ENCODE measurements at places on chromosomes 1 and 21.

DNA sequence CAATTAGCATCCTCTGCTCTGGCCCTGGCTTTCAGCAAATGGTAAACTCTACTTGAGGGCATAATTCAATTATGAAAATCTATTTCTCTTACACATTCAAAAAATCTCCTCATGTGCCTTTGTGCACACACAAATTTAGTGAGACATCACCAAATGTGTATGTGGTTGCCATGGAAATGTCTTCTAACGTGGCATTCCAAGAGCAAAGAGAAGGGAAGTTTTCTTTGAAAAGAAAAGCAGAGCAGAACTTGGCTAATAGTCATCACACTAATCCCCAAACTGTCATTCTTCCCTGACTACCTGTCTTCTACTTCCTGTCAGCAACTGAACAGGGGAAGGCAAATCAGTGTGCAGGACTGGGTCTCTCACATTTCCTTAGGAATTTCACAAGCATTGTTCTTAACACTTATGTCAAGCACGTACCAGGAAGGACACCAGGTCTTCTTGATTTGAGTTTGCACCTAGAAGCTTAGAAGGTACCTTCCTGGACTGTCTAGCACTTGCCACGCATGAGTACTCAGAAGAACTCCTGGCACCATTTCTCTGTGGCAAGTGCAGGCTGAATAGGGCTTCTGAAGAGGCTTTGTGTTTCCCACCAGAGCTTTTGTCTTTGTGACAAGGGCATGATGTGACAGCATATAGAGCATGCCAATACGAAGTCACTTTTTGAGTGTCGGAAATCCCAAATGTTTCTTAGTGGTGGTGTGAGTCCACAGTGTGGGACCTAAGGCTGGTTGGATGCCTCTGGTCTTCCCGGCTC lies 32.3 kb downstream of the MAN1C1 start:
- DNase-seq = no peak

DNA sequence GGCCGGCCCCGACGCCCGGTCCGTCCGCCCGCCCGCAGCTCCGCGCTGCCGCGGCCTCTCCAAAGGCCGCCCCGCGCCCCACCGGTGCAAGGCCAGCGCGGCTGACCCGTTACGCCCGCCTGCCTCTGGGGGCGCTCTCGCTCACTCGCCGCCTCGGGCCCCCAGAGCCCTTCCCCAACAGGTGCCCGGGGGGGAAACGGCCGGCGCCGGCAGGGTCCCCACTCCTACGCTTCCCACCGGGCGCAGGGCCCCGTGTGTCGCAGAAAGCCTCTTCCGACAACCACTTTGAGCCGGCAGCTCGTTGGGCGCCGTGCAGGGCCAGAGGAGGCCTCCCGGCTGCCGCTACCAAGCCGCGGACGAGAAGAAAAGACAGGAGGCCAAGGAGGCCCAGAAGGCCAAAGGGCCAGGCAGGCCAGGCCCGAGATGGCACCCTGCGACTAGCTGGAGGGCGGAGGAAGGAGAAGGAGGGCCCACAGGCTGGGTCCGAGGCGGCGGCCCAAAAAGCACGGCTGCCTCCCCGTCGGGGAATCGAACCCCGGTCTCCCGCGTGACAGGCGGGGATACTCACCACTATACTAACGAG lies 64.9 kb upstream of the FCGR2A start:
- DNase-seq = peak; percentile 70

- no peak for DNase-seq
These were observed 11.9 kb downstream of the COL16A1 start for GRCh38 chr1:31691951-31692350.

DNA sequence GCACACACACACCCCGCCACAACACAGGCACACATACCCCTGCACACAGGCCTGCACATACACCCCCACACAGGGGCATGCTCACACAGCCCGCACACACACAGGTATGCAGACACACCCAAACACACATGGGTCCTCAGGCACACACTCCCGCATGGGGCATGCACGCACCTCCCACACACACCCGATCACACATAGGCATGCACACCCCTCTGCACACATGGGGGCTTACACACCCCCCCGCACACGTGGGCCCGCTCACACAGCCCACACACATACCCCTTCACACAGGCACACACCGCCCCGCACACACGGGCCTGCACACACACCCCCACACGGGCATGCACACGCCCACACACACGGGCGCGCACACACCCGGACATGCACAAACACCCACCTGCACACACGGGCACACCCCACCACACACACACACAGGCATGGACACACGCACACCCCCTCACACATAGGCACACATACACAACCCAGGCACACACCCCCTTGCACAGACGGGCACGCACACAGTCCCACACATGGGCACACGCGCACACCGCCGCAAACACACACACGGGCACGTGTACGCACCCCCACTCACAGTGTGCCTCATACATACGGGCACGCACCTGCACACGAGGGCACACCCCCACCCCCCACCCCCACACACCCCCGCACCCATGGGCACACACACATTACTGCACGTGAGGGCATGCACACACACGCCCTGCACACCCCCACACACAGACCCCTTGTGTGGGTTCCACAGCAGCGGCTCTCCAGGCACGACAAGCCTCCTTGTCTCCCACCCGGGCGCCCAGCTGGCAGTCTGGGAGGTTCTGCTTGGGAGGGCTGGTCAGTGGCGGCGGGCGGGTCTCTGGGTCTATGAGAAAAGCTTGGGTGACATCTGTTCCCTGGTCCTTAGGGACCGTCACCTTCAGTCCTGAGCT lies 8.3 kb downstream of the ATAD3B start:
- DNase-seq = no peak

GRCh38 chr21:41641510-41641815 lies 125.4 kb downstream of the RIPK4 start:
- DNase-seq = no peak

- no peak for DNase-seq
These were observed 741.1 kb upstream of the B3GALT2 start for GRCh38 chr1:193927550-193927949.

GRCh38 chr1:198890214-198890930 lies 251.5 kb downstream of the PTPRC start:
- DNase-seq = no peak

DNA sequence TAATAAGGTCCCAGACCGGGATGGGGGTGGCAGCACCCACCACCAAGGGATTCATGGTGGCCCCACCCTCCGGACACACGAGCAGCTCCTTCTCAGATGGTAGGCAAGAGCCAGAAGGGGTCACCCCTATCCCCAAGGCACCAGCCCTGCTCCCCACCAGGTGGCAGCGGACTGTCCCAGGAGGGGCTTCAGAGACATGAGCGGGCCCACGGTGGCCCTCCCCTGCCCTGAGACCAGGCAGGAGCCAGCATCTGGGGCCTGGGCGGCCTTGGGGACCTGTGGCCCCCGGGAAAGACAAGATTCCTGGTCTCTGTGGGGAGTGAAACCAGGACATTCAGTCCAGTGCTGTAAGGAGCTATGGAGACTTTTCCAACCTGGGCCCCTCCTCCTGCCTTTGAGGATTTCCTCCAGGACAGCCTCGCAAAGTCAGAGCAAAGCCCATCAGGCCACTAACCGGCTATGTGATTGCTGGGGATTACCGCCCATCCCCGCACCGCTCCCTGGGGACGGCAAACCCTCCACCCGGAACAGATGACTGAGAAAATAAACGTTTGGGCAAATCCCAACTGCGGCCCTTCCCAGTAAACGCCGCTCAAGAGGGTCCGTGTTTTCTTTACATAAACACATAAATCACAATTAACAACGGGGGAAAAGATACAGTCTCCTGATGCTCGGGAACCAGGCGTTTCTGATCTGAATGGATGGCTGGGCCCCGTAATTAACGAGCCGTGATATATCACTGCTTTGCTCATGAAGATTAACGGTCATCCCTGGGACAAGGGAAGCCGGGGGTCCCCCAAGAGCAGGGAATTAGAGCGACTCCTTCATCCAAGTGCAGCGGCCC lies 50.9 kb upstream of the ARHGEF16 start:
- no peak for DNase-seq

GRCh38 chr21:46089285-46089684 lies 8.6 kb upstream of the COL6A2 start:
- no peak for DNase-seq

DNA sequence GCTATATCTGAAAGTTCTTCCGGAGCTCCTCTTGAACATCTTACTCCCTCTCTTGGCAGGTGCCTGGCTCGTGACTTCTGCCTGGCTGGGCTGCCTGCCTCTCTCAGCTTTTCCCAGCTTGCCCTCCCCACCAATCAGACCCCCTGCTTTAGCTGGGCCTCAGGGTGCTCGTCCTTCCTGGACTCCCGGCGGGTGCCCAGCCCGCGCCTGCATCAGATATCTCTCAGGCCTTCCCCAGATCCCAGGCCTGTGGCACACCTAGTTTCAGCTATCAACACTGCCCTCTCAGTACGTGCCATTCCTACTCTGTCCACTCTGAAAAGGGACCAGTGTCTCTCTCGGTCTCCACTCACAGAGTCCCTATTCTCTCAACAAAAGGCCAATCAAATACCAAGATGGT lies 96.5 kb upstream of the CLDN14 start:
- no peak for DNase-seq

GRCh38 chr1:97728436-97728835 lies 192.4 kb downstream of the DPYD start:
- DNase-seq = no peak

- no peak for DNase-seq
These were observed 76.2 kb upstream of the TEKT2 start for GRCh38 chr1:36007741-36008140.

DNA sequence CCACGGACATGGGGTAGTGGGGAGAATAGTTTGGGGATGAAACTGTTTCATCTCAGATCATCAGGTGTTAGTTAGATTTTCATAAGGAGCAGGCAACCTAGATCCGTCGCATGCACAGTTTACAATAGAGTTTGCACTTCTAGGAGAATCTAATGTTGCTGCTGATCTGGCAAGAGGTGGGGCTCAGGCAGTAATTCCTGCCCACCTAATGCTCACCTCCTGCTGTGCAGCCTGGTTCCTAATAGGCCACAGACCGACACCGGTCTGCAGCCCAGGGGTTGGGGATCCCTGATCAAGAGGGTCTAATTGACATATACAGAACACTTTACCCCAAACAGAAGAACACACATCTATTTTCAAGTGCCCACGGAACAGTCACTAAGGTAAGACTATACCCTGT lies 275.1 kb downstream of the PTPRU start:
- peak; percentile 4 for DNase-seq

DNA sequence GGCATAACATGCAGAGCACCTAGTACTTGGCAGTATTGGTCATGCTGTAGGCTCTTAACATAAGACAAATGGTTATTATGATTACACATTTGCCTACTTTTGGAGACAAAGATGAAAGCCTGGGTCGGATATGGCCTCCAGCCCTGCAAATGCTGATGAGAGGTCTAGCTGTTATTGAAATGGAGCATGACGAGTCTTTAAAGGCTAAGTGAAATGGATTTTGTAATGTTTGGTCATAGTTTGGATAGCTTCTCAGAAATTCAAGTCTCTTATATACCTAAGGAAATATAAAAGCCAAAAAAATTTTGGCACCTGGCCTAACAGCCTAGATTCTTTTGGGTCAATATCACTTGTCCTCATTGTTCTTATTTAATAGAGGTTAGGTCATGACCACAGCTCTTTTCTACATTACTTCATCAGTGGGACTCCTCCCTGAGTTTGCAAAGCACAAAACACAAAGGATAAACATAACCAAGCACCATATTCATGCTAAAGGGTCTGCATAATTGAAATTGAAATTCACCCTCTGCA lies 69.2 kb upstream of the WLS start:
- no peak for DNase-seq

GRCh38 chr1:149997585-149998262 lies 12.8 kb downstream of the OTUD7B start:
- no peak for DNase-seq

GRCh38 chr1:18007391-18008041 lies 100.1 kb upstream of the IGSF21 start:
- no peak for DNase-seq

DNA sequence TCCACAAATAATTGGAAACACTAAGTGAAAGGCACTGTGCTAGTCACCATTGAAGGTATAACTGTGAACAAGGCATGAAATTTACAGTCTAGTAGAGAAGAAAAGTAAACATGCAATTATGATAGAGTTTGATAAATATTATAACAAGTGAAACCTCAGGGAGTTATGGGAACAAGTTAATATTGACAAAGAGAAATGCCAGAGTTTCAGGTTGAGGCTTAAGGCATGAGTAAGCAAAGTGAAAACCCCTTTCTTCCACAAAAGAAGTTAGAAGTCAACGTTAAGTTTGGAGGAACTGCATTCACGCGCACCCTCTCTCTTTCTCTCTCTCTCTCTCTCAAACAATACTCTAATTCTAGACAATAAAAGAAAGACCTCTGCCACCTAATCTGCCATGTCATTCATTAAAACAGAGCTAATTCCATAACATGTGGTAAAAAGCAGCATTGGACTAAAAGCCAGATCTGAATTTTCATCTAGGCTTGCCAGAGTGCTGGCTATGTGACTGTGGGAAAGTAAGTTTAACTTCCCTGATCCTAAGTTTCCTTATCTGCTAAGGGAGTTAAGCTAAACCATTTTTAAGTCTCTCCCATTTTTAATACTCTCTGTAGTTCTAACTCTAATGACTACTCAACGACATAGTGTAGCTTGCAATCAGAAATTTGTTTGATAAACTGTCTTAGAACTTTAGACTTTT lies 22.0 kb downstream of the SLC44A5 start:
- no peak for DNase-seq

- no peak for DNase-seq
These were observed 196.3 kb upstream of the FOXD3 start for GRCh38 chr1:63126104-63126503.

GRCh38 chr21:30444204-30444603 lies 4.1 kb downstream of the KRTAP15-1 start:
- no peak for DNase-seq

DNA sequence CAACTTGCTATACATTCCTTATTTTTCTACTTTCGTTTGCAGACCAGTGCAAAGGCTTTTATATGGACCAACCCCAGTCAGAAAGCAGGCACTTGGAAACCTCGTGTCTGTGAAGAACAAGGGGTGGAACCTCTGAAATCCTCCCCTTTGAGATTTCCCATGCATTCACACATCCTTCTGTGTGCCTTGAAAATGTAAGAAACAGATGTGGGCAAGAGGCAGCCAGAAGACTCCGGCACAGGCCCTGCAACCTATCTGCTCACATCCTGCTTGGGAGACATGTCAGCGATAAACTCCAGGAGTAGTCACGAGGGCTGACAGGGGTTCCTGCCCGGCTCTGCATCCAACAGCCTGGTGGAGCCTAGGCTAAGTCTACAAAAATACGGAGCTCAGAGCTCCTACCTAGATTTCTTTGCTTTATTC lies 42.5 kb downstream of the ETS2 start:
- DNase-seq = peak; percentile 48

- no peak for DNase-seq
These were observed 31.6 kb upstream of the RPTN start for GRCh38 chr1:152190589-152190988.

GRCh38 chr1:31263408-31263807 lies 23.7 kb upstream of the NKAIN1 start:
- no peak for DNase-seq

- DNase-seq = no peak
These were observed 908 bp downstream of the S100A6 start for GRCh38 chr1:153534925-153535241.

DNA sequence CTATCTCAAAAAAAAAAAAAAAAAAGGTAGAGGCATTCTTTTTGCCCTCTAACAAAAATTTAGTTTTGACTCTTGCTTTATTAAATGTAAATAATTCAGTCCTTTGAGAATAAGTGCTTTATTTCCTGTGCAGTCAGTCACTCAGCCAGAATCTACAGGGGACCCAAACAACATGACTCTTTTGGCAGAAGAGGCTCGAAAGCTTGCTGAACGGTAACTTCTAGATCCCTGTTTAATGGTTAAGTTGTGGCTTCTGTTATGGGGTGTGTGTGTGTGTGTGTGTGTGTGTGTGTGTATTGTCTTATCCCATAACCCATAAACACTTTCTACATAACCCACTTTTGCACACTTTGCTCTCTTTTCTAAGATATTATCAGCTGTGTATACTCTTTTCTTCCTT lies 54.9 kb upstream of the LAMC2 start:
- DNase-seq = no peak
